Eye (tissue), 1 donor: ENCODE measurements at places on chromosomes 3 and 15.

GRCh38 chr3:134677196-134677986 is 26.6 kb upstream of the KY start:
- DNase-seq: peak; percentile 18

DNA sequence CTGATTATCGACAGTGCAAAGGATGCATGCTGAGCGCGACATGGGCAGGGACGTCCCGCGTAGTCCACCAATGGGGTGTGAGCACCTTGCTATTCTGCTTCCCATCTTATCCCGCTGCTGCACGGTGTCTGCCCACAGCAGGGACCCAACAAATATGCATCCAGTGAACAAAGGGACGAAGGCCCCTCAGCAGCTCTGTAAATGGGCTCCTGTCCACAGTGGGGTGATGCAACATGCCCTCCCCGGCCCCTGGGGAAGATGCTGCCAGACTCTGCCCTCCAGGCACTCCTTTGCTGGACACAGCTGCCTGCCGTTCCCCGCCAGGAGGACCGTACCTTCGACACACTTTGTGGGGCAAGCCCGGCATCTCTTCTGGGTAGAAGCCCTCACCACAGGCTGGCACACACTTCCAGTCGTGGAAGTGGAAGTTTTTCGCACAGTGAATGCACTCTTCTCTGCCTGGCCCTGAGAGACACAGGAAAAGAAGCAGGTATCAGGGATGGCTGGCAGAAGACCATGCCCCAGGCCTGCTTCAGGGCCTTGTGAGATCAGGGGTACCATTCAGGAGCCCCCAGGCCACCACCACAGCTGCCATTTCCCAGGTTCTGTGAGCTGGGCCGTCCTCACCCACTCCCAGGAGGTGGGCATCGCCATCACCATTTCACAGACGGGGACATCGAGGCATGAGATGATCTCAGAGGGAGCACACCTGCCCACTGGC is 18.2 kb upstream of the SNRPA1 start:
- no peak for DNase-seq

GRCh38 chr3:123385981-123386380 is 62.9 kb downstream of the ADCY5 start:
- no peak for DNase-seq

DNA sequence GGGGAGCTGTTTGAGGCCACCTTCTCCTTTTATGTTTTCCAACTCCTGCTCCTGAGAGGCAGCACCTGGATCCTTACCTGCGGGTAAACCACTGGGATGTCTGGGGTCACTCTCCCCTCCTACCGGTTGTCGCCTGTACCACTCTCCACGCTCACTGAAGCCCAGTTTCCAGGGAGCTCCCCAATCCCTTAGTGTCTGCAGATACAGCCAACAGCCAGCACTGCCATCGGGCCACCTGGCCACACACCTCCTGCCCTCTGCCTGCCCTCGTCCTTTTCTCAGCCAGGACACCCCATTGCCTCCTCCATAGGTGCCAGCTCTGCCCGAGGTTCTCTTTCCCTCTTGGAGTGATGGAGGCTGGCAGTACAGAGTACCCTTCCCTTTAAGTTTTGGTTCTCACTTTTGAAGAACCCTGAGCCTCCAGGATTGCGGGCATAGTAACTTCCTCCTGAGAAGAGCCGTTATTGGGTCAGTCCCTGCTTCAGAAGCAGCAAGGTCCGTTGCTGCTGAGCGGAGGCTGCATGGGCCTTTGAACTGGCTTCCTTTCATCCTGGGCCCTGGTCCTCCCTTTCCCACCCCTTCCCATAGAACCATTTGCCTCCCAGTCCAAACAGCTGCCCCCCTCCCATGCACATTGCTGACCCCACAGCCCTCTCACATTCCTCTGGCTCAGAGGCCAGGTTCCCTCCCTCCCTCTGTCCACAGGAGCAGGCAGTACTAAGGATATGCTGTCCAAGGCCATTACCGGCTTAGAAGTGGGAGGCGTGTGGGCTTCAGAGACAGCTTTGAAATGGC is 30.9 kb downstream of the ARNT2 start:
- peak; percentile 70 for DNase-seq

DNA sequence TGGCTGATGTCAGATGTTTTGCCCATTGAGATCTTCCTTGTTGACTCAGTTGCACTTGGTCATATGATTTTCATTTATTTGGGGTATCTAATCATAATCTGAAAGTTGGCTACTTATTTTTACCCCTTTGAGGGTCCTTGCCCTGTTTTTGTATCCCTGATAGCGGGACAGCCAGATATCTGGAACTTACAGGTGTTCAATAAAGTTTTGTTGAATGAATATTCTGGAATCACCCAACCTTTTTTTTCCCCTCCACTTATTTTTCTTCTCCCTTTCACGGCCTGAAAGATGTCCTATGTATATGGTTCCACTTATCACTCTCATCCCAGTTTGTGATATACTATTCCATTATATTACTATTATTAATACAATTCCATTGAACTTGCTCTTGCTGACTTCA is 12.8 kb downstream of the CTNNB1 start:
- no peak for DNase-seq

DNA sequence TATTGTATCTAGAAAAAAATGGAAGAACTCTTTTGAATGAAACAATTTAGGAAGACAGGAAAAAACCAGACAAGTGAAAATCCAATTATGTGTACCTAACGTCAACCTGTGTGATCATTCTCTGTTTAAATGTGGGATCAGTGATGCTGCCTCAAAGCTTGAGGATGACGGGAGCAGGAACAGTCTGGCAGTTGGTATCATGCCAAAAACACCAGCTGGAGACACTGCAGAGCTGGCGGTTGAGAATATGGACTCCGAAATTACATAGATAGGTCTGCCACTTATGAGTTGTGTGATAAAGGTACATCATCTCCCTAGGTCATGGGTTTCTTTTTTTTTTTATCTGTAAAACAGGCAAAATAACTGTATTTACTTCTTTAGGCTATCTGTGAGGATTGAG is 480.5 kb downstream of the CNTN4 start:
- DNase-seq: no peak

- DNase-seq: no peak
These were observed 728.7 kb upstream of the ROBO1 start for GRCh38 chr3:80496452-80496851.

DNA sequence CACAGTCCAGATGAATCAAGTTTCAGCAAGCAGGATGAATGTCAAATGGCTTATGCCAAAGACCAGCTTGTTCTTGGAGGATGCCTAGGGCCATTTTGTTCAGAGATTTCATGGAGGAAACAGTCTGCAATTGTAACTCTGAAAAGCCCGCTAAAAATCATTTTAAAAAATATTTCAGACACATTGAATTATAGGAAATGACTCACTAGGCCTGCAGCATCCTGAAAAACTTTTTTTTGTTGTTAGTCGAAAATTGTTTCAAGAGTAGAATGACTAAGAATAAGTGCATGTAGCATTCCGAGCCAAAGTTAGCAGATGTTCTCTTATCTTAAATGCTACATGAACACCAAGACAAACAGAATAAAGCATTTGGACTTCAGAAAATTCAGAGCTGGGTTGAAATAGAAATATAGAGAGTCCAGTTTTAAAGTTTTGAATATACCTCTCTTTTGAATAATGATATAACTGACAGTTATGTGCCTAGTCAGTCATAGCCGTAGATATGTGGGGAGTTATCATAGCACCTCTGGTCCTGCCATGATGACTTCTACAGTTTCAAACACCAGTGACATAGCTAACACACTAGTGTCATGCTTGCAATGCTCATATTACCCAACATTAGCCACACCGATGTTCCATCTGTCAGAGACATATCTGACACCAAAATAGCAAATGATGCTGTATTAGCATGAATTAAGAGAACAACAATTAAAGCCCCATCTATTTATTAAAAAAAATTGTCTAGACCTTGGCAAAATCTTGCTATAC is 1462.8 kb upstream of the GBE1 start:
- DNase-seq: no peak

DNA sequence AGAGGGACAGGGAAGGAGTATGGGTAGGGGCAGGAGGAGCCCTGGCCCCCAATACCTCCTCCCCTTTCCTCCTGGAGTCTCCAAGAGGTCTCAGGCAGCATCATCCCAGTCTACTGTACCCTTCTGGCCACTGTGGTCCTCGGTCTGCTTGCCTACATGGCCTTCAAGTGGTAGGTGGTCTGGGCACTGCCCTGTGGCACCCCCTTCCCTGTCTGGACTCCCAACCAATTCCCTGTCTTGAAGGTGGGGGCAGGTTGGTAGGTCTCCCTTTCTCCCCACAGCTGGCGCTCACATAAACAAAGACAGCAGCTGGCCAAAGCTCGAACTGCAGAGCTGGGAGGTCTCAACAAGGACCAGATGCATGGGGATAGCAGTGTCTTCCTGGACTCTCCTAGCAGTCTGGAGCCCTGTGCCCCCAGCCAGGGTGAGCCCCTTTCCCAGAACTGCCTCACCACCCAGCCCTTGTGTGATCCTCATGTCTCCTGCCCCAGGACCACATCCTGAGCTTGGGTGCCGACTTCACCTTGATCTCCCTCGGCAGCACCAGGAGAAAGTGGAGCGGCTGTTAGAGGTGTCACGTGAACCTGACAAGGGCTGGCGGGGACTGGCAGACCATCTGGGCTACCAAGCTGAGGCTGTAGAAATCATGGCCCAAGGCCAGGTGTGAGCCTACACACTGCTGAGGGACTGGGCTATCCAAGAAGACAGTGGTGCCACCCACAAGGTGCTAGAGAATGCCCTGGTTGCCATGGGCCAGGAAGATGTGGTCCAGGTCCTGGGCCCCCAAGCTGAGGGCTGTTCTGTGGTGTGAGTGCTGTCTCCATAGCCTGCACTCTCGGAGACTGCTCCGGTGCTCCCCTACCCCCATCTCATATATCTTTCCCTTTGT is 33.1 kb downstream of the NBEAL2 start:
- DNase-seq: no peak

- no peak for DNase-seq
These were observed 58.8 kb downstream of the MCF2L2 start for GRCh38 chr3:183369627-183370026.

DNA sequence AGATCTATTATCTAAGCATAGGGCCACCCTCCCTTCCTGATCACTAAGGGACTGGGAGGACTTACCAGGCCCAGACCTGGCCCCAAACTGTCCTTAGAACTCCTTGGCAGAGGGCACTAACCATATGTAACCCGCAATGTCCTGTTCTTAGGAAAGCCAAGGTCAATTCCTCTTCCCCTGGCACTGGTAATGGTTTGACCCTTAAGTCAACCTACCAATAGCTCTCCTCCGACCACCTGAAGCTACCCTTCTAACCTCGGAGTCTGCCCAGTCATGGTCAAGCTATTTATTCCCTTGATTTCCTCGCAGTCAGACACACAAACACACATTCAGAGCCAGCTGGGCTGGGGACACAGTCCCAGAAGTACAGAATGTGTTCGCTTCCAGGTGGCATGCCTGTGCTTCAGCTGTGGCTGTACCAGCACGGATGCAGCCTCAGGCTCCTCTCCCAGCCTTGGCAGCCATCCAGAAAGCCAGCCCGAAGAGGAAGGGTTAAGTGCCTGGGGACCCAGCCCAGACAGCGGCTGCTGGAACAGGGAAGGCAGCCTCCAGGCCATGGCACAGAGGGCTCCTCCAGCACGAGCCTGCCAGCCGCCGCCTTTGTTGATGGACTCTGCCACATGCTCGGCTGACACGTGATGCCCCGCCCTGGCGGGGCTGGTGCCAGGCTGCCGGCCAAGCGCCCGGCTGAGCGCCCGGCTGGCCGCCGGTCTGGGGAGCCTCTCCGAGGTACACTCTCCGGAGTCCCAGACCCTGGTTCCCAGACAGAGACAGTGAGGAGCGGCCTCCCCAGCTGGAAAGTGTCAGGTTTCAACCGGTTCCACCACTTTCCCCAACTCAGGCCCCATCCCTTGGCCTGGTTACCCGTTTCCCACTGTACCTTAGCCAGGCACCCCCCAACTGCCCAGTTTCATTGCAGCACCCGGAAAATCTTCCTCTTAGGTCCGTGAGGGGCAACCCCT is 5.5 kb downstream of the BMF start:
- peak; percentile 86 for DNase-seq

GRCh38 chr15:60375306-60375705 is 22.5 kb downstream of the ANXA2 start:
- no peak for DNase-seq

GRCh38 chr15:40489274-40490175 is 18.7 kb downstream of the CHST14 start:
- no peak for DNase-seq

- DNase-seq: no peak
These were observed 171.8 kb upstream of the PROK2 start for GRCh38 chr3:71956716-71957115.
